Esophagus mucosa (tissue), 1 donor: ENCODE measurements at places on chromosomes 5 and 9. TPM values are rescaled to one million over a fixed set of nuclear protein-coding genes. Genes with fewer than 3 reads are reported as not detected.

DNA sequence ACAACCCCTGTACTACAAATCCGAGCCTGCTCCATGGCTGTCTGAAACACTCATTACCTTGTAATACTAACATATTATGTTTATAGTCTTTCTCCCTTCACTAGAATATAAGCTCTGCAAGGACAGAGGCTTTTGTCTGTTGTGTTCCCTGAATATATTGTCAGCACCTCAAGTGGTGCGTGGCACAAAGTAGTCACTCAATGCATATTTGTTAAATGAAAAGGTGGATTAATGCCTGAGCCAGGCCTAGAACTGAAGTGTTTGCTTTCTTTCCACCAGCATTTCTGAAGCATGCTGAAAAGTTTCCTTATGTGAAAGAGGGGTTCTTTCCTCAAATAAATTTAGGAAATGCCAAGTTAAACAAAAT, 36.3 kb downstream of the ELL2 start:
- peak; percentile 46 for ATAC-seq

GRCh38 chr5:59587489-59588337, 305.8 kb downstream of the PDE4D start:
- ATAC-seq, result peak; percentile 53

DNA sequence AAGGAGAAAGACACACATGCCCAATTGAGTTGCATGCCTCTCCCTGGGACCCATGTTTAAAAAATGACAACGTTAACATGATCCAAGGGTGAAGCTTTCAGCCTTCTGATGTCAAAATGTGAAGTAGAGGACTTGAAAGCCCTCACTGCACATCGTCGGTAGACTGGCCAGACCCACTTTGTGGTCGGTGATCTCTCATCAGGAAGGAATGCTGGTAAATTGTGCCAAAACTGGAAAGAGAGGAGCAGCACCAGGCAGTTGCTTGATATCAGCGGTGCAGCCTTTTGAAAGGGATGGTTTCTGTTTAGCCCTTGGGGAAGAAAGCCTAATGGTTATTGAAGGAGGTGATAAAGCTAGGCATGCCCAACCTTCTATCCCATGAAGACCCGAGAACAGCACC, 125.3 kb upstream of the MARCHF11 start:
- no peak for ATAC-seq

DNA sequence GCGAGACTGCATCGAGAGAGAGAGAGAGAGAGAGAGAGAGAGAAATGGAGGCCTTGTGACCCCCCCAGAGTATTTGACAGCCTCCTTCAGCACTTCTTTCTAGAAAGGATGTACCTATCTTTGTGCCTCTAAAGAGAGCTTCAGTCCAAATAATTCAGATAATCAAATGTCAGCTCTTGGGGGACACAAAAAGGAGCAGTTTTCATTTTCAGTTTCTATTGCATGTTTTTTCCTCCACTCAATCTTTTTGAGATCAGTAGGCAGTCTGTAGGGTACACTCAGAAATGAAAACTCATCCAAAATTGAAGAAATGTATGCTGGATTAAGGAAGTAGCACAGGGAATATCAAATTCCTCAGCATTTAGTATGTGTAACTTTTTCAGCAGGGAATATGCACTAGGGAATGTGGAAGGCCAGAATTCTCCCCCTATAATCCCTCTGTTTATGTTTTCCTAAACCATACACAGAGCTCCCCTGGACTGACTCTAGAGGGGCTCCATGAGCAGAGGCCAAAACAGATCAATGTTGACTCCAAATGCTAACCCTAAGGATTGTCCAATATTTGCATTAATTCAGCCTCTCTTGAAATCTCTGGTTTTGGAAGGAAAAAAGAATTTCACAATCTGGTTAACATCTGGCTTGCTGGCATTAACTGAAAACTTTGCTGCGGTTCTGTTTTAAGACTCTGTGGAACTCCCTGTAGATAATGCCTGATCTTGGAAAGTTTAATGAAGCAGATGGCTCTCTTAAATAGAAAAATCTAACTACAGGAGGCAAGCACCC, 250.1 kb downstream of the CEMIP2 start:
- ATAC-seq, result no peak

DNA sequence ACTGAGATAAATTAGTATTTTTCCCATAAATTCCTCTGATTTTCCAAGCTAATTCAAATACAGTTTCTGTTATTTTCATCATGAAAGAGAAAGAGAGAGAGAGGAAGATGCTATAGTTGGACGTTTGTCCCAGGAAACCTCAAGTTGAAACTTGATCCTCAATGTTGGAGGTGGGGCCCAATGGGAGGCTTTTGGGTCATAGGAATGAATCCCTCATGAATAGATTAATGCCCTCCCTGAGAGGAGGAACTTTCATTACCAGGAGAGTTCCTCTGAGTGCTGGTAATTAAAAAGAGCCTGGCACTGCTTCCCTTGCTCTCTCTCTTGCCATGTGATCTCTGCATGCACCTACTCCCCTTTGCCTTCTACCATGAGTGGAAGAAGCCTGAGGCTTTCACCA, 189.9 kb upstream of the SMC2 start:
- no peak for ATAC-seq

DNA sequence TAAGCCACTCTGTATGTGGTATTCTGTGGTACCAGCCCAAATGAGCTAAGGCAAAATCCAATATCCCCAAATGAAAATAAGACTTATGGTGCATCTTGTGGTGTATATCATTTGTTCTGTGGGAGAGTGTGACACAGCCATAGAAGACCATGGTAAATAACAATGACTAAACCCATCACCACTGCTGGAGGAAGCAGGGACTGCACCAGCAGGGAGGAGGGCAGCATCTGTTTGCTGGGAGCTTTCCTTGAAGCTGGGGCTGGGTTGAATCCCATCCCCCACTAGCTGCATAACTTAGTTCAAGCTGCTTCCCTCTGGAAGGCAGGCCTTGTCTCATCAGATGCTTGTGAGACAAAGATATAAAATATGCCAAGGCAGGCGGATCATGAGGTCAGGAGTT, 14.2 kb downstream of the GADD45G start:
- no peak for ATAC-seq

GRCh38 chr5:156963125-156963524, at the start of gene TIMD4:
TIMD4 (minus strand) TSS chr5:156963226; CDS start chr5:156963198, 28 bp downstream.
- ATAC-seq, result no peak

ZER1 gene
- total RNA-seq, result 23.2 TPM

DNA sequence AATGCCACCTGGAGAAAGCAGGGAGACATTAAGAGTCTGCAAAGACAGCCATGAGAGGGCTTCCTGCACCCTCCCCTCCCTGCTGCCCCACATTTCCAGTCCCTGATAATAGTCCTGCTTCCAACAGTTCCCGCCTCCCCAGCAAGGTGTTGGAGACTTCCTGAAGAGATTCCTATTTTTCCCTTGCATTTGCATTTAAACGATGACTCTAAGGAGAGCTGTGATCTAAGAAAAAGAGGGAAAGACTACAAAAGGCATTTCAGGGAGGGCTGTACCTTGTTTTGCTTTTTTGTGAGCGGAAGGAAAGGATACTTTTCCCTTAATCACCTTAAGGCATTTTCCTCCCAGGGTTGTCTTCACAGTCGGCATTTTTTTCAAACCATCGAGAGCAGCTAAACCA, 62.1 kb downstream of the GAS1 start:
- no peak for ATAC-seq

- peak; percentile 65 for ATAC-seq
Measured at GRCh38 chr5:20572614-20573013, 584.6 kb upstream of the CDH18 start.

AQP3 gene
- 1,467 TPM for total RNA-seq

GABRA6 gene
- total RNA-seq, result not detected

DNA sequence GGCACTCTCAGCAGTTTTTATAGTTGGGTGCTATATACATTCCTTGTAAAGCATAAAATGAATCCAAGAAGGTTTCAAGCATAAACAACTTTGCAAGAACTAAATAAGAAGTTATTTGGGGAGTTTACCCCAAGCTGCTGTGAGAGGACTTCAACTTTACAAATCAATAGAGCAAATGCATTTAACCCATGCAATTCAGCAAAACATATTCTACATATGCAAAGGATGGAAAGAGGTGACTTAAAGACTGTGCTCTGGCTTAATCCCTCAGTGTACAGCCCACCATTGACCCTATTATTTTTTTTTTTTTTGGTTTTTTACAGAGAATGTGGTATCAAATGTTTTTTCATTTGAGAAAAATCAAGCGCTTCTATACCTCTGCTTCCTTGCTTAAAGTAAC, 736.5 kb downstream of the CETN3 start:
- ATAC-seq, result no peak

PPP6C gene
- total RNA-seq, result 38.8 TPM

- no peak for ATAC-seq
Measured at GRCh38 chr9:15468145-15468544, 42.6 kb downstream of the PSIP1 start.

DNA sequence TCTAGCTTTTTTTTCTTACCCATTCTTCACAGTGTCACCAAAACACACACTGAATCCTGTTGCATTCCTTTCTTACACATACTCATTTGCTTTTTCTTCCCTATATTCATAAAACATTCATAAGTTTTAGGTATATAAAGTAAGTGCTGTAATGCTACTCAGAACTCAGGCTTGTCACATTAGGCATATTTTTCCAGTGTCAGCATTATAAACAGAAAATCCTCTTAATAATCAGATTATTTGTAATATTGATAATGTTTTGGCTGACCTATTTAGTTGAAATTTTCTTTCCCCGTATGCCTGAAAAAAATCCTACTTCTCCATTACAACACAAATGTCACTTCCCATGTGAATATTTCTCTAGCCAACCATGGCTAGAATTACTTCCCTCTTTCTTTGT, 743.0 kb upstream of the NUDT12 start:
- ATAC-seq, result no peak

DNA sequence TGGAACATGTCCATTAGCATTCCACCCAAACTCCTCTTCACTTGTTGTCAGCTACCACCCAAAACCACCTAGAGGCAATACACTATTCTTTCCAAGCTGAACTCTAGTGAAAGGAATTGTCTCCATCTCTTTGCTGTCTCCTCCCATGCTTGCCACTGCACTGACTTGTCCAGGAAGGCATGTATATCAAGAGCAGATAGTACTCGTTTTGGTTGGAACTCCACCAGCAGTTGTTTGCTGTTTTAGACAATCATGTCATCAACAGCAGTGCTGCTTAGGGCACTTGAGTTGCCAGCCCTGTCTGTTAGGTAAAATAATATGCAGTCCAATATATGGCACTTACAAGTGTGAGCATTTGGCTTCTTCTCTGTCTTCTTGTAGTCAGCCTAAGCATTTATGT, 80.0 kb upstream of the SAP30L start:
- no peak for ATAC-seq
